ENCODE measurements at places on chromosomes 3 and 15.

- DNase-seq, result peak; percentile 77
Observed at GRCh38 chr3:71581457-71582035, 2.0 kb downstream of the FOXP1 start.

- DNase-seq, result no peak
Observed at GRCh38 chr3:104367000-104367399, 999.7 kb upstream of the ALCAM start.

- no peak for DNase-seq
Observed at GRCh38 chr3:8492744-8493511, 8.7 kb upstream of the LMCD1 start.

GRCh38 chr15:85489773-85490493, 109.5 kb downstream of the AKAP13 start:
- DNase-seq, result no peak

GRCh38 chr3:19596408-19596807, 337.6 kb downstream of the EFHB start:
- no peak for DNase-seq

DNA sequence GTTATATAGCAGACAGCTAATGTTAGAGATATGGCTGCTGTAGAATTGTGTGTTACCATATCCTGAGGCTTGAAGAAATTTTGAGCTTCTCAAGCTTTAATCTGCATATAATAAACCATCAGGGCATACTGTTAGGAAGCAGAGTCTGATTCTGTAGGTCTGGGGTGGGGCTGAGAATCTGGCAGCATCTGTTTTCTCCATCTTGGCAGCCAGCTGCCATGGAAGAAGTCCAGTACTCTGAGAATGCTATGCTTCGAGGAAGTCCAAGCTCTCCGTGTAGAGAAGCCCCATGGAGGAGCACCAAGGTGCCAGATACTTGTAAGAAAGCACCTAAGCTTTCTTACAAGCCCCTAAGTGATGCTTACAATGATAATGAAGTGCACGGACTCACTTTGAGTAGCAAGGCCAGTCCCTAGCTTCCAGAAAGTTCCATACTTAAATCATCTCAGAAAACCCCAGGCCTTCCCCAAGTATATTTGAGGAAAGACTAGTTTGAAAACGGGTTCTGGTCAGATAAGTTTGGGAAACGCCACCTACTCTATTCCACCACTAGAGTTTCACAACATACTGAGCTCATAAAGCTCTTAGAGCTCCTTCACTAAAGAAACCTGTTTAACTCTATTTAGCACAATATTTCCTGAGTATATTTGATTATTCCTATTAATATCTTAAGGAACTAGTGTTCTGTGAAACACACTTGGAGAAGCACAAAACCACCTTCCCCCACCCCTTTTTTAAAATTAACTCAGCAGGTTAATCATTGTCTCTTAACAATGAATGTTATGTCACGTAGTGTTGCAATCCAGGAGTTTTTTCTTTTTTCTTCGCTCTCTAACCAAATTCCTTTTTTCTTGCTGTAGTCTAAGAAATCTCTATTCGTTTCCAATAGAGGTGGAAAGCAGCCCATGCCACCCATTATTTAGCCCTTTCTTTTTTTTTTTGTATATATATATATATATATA, 59.9 kb upstream of the RASGRP1 start:
- no peak for DNase-seq

- no peak for DNase-seq
Observed at GRCh38 chr15:40420793-40421192, 15.2 kb downstream of the IVD start.

DNA sequence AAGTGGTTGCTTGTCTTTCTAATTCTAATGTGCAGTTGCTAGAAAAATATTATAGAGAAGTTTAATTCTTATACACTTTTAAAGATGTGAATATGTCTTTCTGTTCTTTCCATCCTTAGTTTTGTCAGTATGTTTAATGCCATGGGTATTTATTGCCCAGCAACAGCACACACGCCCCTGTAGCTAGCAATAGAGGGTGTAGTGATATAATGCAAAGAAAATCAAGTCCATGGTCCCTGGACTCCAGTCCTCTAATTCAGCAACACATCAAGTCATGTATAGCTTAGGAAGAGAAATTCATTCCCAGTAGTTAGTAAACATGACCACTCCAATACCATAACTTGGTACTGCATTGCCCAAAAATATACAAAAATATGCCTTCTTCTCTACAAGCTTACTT, 292.4 kb upstream of the NR2F2 start:
- DNase-seq, result no peak

DNA sequence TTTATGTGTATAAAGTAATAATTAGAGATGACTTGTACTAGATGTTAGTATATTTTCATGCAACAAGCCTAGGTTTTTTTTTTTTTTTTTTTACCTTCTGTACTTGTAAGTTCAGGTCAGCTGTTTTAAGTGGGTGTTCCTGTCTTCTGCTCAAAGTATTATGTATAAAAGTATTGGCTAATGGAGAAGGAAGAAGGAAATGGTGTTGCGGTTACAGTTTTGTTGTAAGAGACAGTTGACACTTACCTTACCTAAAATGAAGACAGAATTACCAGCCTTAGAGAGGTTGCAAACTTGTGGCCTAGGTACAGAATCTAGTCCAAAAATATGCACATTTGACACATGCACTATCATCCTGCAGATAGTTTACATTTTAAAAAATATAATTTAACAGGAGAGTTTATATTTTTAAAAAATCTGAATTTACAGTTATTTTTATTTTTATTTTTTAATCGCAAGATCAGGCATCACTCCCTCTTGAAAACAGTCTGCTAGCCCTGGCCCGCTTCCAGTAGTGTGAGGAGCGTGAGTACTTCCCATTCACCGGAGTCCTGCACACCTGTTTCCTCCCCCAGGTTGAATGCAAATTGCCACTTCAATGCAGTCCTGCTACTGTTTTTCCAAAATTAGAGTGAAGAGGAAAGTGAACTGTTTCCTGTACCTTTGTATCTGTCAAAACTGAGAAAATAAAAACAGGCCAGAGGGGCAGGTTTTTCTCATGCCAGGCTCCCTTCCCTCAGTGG, 224.3 kb upstream of the SOX2 start:
- DNase-seq, result no peak

DNA sequence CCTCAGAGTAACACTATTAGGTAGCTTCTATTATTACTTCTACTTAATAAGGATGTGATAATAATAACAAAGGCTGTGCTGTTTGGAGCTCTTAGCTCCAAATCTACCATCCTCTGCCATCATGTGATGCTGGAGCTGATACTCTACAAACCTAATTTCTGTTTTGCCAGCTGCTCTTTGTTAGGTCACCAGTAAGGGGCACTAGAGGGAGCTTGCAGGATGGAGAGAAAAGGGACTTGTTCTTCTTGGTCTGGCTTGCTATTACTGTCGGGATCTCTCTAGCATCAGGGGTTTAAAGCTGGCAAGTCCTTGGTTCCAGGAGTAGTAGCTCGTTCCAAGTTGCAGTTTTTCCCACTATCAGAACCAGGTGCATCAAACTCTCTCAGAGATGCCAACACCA, 194.9 kb upstream of the KBTBD8 start:
- no peak for DNase-seq

DNA sequence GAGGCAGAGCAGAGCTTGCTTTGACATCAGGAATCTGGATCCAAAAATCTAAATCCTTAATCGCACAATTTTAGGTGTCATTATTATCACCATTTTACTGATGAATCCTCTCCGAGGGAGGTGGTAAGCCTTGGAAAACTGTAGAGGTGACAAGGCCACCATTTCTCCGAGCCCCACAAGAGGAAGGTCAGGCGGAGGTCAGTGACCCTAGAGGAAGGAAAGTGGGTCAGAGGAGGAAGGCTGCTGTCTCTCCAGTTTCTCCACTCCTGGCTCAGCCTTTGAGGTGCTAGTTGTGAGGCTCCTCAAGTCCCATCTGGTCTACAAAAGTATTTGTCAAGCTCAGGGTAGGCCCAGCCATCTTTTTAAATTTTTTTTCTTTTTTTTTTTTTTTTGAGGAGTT, 3.2 kb downstream of the DVL3 start:
- DNase-seq, result no peak

- no peak for DNase-seq
Observed at GRCh38 chr3:64856977-64857516, 169.2 kb upstream of the ADAMTS9 start.

GRCh38 chr15:80375968-80376891, 28.0 kb upstream of the ARNT2 start:
- no peak for DNase-seq

GRCh38 chr15:42133886-42134502, 22.4 kb downstream of the PLA2G4F start:
- peak; percentile 85 for DNase-seq

- DNase-seq, result peak; percentile 42
Observed at GRCh38 chr15:78193731-78194567, 40.4 kb downstream of the ACSBG1 start.

Measured in activated CD8-positive, alpha-beta memory T cell treated with anti-CD3 and anti-CD28 coated beads, Interleukin-2, amount 50 U/mL, for 48 hours (primary cell).